ENCODE measurements at places on chromosomes 7 and 10. TPM values are rescaled to one million over a fixed set of nuclear protein-coding genes. Genes with fewer than 3 reads are reported as not detected.

The VAX1 gene
- not detected for total RNA-seq

The PDGFA gene
- total RNA-seq = 5.3 TPM

The CALCR gene
- not detected for total RNA-seq

The GET4 gene
- 17.7 TPM for total RNA-seq

The PRSS2 gene
- not detected for total RNA-seq

The EFCAB10 gene
- total RNA-seq = not detected

The ELOVL3 gene
- 0.14 TPM for total RNA-seq

The GALNT17 gene
- not detected for total RNA-seq

The SAMD9L gene
- total RNA-seq = 27.8 TPM

The ZNF488 gene
- total RNA-seq = 0.75 TPM

The UCMA gene
- not detected for total RNA-seq

The FAM25G gene
- total RNA-seq = not detected

The ZNHIT1 gene
- total RNA-seq = 44.2 TPM

DNA sequence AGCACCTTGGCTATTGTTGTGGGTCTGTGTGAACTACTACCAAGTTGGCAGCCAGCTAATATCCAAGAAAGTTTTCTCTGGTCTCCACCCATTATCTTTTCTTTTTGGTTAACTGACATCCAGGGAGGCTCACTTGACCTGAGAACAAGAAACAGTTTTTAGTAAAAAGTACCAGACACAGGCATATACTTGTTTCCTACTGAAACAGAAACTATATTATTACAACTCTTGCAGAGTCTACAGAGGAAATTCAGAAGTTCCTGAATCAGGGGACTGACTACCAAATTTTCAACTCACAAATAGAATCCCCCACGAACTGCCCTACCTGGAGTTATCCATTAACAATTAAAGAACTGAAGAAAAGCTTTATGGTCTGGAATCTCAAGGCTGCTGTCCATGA, 168.9 kb downstream of the KCND2 start:
- no peaks in the 10 kb centered on the region for H3K4me1 ChIP-seq
- H3K27ac ChIP-seq = no peak overlapping the region
- H3K4me3 ChIP-seq = no peak overlapping the region
- DNase-seq = no peak

DNA sequence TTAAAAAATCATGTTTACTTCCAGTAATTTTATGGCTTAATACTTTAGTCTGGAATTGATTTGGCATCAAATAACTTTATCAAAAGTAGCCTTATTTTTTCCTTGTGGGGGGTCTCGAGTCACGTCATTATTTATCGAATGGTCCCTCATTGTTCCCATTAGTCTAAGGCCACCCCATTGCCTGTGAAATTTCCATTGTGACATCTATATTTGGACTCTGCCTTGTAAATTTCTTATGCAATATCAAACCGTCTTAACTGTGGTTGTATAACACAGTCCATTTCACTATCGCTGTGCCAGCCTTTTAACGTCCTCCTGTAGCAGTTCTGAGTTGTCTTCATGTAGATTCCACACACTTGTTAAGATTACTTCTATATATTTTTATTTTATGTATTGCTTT, 103.9 kb upstream of the RET start:
- H3K27ac ChIP-seq = no peak overlapping the region
- H3K27me3 ChIP-seq = no peaks in the 10 kb centered on the region
- no peaks in the 10 kb centered on the region for H3K4me1 ChIP-seq
- H3K36me3 ChIP-seq = no peaks in the 10 kb centered on the region
- no peak for DNase-seq

DNA sequence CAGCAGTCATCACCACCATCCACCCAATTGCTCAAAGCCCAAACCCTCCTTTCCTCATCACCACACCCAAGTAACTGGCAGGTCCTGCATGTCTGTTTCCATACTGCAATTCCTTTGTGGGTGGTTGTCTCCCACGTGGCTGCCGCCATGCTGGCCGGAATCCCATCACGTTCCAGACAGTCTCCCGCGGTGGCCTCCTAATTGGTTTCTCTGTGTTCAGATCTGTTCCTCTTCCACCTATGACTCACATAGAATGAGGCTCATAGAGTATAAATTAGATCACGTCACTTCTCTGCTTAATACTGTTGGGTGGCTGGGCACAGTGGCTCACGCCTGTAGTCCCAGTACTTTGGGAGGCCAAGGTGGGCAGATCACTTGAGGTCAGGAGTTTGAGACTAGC, 813.0 kb downstream of the TYW1 start:
- H3K36me3 ChIP-seq = no peaks in the 10 kb centered on the region
- H3K4me1 ChIP-seq = no peaks in the 10 kb centered on the region
- no peaks in the 10 kb centered on the region for H3K27me3 ChIP-seq
- H3K27ac ChIP-seq = no peak overlapping the region

GRCh38 chr7:101166909-101167644, 1.7 kb upstream of the VGF start:
- peaks cover 74% of the 10 kb centered on the region for H3K4me1 ChIP-seq
- H3K36me3 ChIP-seq = peaks cover 2% of the 10 kb centered on the region
- H3K27ac ChIP-seq = no peak overlapping the region
- peaks cover 67% of the 10 kb centered on the region for H3K27me3 ChIP-seq
- peak overlapping the region; percentile 33 for H3K4me3 ChIP-seq

GRCh38 chr7:70056363-70056762, 458.1 kb downstream of the AUTS2 start:
- H3K4me1 ChIP-seq = peaks cover 2% of the 10 kb centered on the region
- no peak for DNase-seq
- no peaks in the 10 kb centered on the region for H3K36me3 ChIP-seq
- no peaks in the 10 kb centered on the region for H3K27me3 ChIP-seq
- H3K27ac ChIP-seq = no peak overlapping the region
- no peak overlapping the region for H3K4me3 ChIP-seq

DNA sequence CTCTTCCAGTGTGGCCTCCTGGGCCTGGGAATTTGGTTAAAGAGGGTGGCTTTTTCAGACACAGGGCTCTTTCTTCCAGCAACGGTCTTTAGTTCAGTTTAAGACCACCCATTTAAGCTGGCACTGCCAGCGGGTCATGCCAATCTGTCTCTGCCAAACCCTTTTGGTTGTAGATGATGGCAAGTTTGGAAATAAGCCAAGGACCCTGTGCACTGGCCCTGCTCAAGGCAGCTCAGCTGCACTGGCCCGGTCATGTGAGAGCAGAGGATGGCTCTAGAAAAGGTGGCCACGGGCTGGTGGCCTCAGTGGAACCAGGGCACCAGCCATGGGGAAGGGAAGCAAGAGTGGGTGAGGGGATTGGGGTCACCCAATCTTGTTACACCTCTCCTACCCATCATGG, 294.1 kb downstream of the GLRX3 start:
- no peak overlapping the region for H3K27ac ChIP-seq
- H3K4me1 ChIP-seq = no peaks in the 10 kb centered on the region
- no peak for DNase-seq
- no peaks in the 10 kb centered on the region for H3K27me3 ChIP-seq
- H3K4me3 ChIP-seq = no peak overlapping the region
- H3K36me3 ChIP-seq = no peaks in the 10 kb centered on the region

DNA sequence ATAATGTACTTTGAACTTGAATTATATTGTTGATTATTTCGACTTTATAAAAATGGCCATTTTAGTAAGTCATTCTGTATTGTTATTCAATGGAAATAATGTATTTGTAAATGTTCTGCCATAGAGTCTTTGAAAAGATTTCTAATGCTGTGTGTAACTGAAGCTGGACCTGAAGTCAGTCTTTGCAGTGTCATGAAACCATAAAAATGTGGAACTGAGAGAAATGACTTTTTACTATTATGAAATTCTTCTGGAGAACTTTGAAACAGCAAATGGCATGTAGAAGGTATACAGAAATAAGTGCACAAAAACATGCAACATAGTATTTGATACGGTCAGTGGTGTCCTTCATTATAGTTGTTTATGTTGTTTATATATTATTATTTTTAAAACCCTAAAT, 59.7 kb upstream of the ADRA2A start:
- no peak overlapping the region for H3K27ac ChIP-seq
- H3K27me3 ChIP-seq = no peaks in the 10 kb centered on the region
- H3K4me1 ChIP-seq = peaks cover 11% of the 10 kb centered on the region
- DNase-seq = no peak

DNA sequence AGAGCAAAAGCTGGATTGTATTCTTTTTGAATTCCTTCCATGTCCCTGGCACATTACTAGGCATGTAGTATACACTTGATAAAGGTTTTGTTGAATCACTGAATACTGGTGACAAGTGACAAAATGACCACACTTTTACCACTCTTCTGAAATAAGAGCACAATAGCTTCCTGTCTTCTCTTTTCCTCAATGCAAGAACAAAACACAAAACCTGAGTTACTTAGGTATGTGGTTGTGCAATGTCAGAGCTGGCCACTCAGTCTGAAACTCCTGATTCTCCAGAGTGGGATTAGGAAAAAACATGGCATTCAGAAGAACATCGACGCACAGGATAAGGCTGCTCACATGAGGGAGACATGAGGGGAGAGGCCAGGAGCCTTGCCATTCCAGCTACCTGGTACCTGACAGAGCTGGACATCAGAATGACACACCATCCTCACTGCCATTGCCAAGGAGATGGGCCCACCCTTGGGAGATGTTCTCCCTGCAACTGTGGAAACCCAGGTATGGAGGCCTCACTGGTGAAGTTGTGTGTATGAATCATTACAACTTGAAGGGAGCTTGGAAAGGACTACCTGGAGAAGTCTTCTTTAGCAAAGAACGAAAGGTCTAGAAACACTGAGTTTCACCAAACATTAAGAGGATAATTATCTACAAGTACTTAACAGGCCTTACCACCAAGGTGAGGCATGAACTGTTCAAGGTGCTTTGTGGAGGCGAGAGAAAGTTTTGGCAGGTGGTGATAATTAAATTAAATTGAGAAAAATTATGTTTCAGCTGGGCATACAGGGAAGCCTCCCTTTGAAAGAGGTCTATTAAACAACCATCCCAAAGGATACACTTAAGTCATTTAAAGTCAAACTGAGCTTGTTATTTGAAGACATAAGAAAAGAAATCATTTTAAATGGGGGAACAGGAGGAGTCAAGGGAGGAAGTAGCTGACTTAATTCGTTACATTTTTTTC, 246.5 kb upstream of the AOAH start:
- no peak overlapping the region for H3K4me3 ChIP-seq
- no peak for DNase-seq
- H3K4me1 ChIP-seq = peaks cover 28% of the 10 kb centered on the region
- no peaks in the 10 kb centered on the region for H3K27me3 ChIP-seq
- peaks cover 27% of the 10 kb centered on the region for H3K36me3 ChIP-seq
- no peak overlapping the region for H3K27ac ChIP-seq

- DNase-seq = peak; percentile 34
- no peaks in the 10 kb centered on the region for H3K36me3 ChIP-seq
- peaks cover 26% of the 10 kb centered on the region for H3K27me3 ChIP-seq
- H3K4me3 ChIP-seq = peak overlapping the region; percentile 61
These were observed 37.4 kb downstream of the RASGEF1A start for GRCh38 chr10:43229208-43230061.

DNA sequence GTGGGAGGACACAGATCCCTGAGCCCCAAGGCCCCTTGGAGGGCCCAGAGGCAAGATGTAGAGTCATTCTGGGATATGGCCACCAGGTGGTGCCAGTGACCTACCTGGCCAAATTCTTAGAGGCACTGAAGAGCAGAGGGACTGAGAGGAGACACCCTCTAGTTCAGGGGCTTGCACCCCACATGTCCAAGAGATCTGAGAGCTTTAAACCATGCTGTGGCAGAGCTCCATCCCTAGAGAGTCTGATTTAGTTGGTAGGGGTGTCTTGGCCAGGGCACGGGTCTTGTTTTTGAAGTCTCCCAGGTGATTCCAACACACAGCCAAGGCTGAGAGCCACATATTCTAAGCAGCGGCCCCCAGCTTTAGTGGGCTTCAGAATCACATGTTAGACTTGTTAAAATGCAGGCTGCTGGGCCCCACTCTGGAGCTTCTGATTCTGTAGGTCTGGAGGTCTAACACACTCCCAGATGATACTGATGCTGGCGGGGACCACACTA, 52.5 kb downstream of the PRF1 start:
- no peaks in the 10 kb centered on the region for H3K36me3 ChIP-seq
- peak; percentile 83 for DNase-seq
- no peak overlapping the region for H3K27ac ChIP-seq
- H3K4me1 ChIP-seq = no peaks in the 10 kb centered on the region

GRCh38 chr7:137900137-137900536, 53.4 kb upstream of the DGKI start:
- no peak overlapping the region for H3K27ac ChIP-seq
- no peak overlapping the region for H3K4me3 ChIP-seq
- no peak for DNase-seq
- H3K4me1 ChIP-seq = peaks cover 35% of the 10 kb centered on the region

- peak; percentile 63 for DNase-seq
- H3K27me3 ChIP-seq = no peaks in the 10 kb centered on the region
- no peaks in the 10 kb centered on the region for H3K36me3 ChIP-seq
- peak overlapping the region; percentile 52 for H3K4me3 ChIP-seq
These were observed 2.7 kb upstream of the SYPL1 start for GRCh38 chr7:106114716-106115383.

DNA sequence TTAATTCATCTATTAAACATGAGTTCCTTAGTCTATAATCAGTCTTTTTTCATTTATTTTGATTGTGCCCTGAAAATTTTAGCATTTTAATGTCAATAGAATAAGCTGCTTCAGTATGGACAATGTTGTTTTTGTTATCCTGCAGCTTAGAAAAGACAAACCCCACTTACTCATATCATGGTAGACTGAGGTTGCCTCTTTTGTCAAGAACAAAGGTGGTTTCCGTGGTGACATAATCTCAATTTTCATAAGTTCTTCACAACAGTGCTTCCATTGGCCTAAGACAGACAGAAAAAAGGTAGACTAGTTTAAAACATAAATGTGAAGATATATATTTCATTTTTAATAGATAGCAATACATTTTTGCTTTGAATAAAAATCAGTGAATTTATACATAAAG, 69.1 kb downstream of the RTKN2 start:
- no peak overlapping the region for H3K27ac ChIP-seq
- no peak for DNase-seq
- no peaks in the 10 kb centered on the region for H3K27me3 ChIP-seq
- peaks cover 4% of the 10 kb centered on the region for H3K36me3 ChIP-seq
- peaks cover 31% of the 10 kb centered on the region for H3K4me1 ChIP-seq

GRCh38 chr7:120944826-120945562, 5.6 kb upstream of the ING3 start:
- H3K36me3 ChIP-seq = no peaks in the 10 kb centered on the region
- no peak overlapping the region for H3K27ac ChIP-seq
- H3K4me1 ChIP-seq = peaks cover 8% of the 10 kb centered on the region
- no peak for DNase-seq
- peaks cover 6% of the 10 kb centered on the region for H3K27me3 ChIP-seq

DNA sequence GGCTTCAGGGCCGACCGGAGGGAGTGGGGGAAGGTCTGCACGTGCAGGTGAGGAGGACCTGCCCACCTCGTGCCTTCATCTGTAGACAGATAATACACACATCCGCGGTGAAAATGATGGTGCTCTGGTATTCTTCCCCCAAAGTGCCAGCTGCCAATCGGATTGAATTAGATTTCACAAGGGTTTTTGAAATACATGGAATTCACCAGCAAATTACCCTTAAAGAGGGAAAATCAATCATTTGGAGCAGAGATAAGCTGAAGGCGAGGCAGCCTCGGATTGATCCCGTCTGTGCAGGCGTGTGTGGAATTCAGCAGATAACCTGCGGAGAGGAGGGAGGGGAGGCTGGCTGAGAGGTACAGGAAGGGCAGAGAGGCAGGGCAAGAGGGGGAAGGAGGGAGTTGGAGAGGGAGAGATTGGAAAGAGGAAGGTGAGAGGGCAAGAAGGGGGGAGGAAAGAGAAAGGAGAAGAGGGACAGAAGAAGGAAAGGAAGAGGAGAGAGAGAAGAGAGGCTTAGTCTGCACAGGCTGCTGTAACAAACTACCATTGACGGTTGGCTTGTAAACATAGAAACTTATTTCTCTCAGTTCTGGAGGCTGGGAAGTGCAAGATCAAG, 84.2 kb downstream of the C10orf105 start:
- no peak overlapping the region for H3K4me3 ChIP-seq
- no peak overlapping the region for H3K27ac ChIP-seq
- H3K4me1 ChIP-seq = peaks cover 4% of the 10 kb centered on the region
- no peaks in the 10 kb centered on the region for H3K27me3 ChIP-seq
